HepG2 (cell line): ENCODE measurements at places on chromosomes 16 and 17.
A peak's percentile ranks its signal among the peaks of the same experiment; 100 is the strongest.

DNA sequence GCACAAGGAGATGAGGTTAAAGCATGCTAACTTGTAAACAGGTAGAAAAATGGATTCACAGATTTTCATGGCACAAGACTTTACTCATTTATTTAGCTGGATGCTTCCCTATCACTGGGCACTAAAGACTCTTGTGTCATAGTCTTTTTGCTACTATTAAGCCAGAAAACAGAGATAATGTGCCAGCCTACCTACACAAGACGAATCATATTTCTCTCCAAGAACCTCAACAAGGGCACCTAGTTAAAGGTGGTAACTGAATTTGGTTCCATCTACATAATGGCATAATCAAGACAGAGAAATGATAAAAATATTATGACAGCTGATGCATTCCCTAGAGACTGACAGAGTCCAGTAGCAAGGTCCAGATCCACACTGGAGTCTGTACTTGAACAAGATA lies 3.8 kb downstream of the NACA2 start:
- no peak for DNase-seq
- H3K27me3 ChIP-seq: 0 out of 3 replicates have a peak, but pooled peaks cover under 1% of the 10 kb centered on the region
- no peak overlapping the region for H3K27ac ChIP-seq

DNA sequence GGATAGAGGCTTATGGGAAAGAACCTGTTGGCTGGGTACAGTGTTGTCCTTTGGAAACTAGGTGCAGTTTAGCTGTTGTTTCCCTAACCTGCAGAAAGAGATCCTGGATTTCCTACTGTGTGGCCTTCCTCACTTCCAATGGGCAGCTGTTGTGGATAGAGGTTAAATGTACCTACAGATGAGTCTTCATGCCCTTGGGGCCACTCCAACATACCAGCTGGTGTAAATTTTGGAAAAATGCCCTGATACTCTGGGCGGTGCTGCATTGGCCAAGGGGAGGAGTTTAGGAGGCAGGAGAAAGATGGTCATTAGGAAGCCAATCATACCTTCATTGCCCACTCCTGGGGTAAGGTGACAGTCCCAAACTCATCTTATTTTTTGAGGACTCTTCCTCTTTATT lies 70.2 kb downstream of the SNX11 start:
- DNase-seq: no peak
- peaks cover under 1% of the 10 kb centered on the region; the same call in 1 of the 2 replicates for H3K27me3 ChIP-seq
- no peak overlapping the region for H3K4me3 ChIP-seq
- H3K27ac ChIP-seq: no peak overlapping the region
- H3K36me3 ChIP-seq: no peaks in the 10 kb centered on the region

- H3K36me3 ChIP-seq: no peaks in the 10 kb centered on the region
- peaks cover 24% of the 10 kb centered on the region for H3K4me1 ChIP-seq
- H3K27ac ChIP-seq: no peak overlapping the region
- no peaks in the 10 kb centered on the region; the same call in 2 of the 3 replicates for H3K27me3 ChIP-seq
Observed at GRCh38 chr17:75909051-75909811, 4.5 kb upstream of the MRPL38 start.

GRCh38 chr17:14202388-14203166 lies 34.1 kb downstream of the CDRT15 start:
- peaks cover 20% of the 10 kb centered on the region for H3K36me3 ChIP-seq
- no peak for DNase-seq
- no peaks in the 10 kb centered on the region for H3K4me1 ChIP-seq
- no peak overlapping the region for H3K4me3 ChIP-seq
- no peak overlapping the region for H3K27ac ChIP-seq

- H3K27me3 ChIP-seq: peaks cover 6% of the 10 kb centered on the region; the same call in 1 of the 3 replicates
- no peaks in the 10 kb centered on the region for H3K4me1 ChIP-seq
- no peak overlapping the region for H3K4me3 ChIP-seq
- no peaks in the 10 kb centered on the region for H3K36me3 ChIP-seq
Observed at GRCh38 chr16:55398762-55399161, 74.8 kb downstream of the IRX6 start.

- peaks cover 18% of the 10 kb centered on the region for H3K36me3 ChIP-seq
- peak within 1 kb of the TSS; percentile 99 for H3K27ac ChIP-seq
- H3K4me1 ChIP-seq: peaks cover 51% of the 10 kb centered on the region
- H3K27me3 ChIP-seq: no peaks in the 10 kb centered on the region; the same call in 2 of the 3 replicates
- DNase-seq: peak; percentile 85
Observed at GRCh38 chr16:29678691-29679267, at the start of gene QPRT. TSS of gene QPRT (plus strand) at chr16:29679180. CDS start at chr16:29679198, 18 bp downstream.

DNA sequence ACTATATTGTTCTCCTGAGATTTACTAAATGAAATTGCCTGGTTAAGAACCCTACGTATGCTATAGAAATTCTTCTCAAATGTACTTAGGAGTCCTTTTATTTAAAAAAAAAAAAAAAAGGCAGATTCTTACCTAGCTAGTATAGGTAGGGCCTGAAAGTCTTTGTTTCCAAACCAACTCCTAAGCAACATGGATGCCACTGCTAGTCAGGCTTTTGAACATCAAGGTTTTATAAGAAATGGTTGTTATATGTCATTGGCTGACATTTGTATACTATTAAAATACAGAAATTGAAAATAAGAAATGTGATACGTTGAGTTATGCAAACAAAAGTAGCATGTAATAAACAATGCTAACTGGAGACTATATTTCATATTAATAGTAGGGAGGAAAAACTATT lies 1.2 kb downstream of the EVI2A start:
- H3K4me3 ChIP-seq: no peak overlapping the region
- H3K27me3 ChIP-seq: no peaks in the 10 kb centered on the region
- H3K27ac ChIP-seq: no peak overlapping the region
- no peaks in the 10 kb centered on the region for H3K4me1 ChIP-seq
- no peaks in the 10 kb centered on the region for H3K36me3 ChIP-seq
- no peak for DNase-seq

DNA sequence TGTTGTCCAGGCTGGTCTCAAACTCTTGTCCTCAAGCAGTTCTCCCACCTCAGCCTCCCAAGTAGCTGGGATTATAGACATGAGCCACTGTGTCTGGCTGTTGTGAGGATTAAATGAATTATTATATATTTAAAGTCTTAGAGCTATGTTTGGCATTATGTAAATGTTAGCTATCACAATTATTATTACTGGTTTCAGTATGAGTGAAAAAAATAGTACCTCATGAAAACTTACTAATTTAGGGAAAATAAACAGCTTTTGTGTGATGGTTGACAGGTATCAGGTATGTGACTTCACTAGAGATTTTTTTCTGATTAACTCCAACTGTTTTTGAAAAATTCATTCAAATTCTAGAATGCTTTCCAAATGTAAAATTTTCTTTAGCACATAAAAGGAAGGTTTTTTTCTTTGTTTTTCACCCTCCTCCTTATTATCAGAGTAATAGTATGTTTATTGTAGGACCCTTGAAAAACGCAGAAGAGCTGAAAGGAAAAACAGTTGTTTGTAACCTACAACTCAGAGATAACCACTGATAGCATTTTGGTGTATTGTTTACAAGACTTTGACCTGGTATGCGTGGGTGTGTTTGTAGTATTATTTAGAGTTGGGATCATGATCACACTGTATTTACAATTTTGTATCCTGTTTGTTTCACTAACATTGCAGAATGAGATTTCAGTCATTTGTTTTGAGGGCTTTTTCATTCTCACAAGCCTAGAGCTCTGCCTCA lies 13.2 kb downstream of the NLK start:
- H3K4me1 ChIP-seq: peaks cover 61% of the 10 kb centered on the region
- H3K27me3 ChIP-seq: no peaks in the 10 kb centered on the region
- no peak for DNase-seq
- H3K4me3 ChIP-seq: no peak overlapping the region

DNA sequence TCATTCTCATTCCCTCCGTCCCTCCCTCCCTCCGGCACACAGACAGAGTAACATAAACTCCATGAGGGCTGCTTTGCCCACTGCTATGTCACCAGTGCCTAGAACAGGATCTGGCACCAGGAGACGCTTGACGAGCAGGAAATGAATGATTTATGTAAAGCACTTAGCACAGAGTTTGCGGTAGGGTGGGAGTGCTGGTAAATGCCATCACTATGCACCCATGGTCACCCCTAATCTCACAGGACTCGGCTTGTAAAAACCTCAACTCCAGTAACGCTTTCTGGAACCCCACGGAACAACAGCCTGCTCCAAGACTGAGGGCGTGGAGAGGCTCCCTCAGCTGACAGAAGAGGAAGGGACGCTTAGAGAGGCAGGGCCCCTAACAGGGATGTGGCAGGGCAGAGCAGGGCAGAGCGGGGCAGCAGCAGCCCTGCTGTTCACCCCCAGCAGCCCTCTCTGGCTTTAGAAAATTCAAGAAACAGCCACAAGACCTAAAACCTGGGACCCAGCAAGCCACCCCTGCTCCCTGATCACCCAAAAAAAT lies 156.9 kb downstream of the C16orf78 start:
- no peak overlapping the region for H3K27ac ChIP-seq
- H3K36me3 ChIP-seq: no peaks in the 10 kb centered on the region
- H3K4me1 ChIP-seq: no peaks in the 10 kb centered on the region
- no peak for DNase-seq

GRCh38 chr17:68127914-68128313 lies 92.4 kb downstream of the KPNA2 start:
- H3K36me3 ChIP-seq: peaks cover 11% of the 10 kb centered on the region
- H3K4me1 ChIP-seq: 0 out of 2 replicates have a peak, but pooled peaks cover 7% of the 10 kb centered on the region
- H3K27me3 ChIP-seq: no peaks in the 10 kb centered on the region

DNA sequence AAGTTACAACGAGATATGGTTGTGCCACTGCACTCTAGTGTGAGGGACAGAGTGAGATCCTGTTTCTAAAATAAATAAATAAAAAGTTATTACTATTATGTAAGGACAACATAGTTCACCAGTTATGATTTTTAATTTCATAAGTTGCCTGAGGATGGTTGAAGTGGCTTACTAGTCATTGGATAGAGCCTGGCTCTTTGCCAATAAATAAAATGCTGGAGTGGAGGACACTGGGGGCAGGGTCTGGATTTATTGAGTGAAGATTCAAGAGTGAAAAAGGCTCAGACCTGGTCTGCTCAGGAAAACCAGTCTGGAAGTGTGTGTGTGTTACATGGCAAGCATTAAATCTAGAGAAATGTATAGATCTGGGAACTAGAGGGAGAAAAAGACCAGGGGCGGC lies 2.1 kb downstream of the STARD3 start:
- H3K27ac ChIP-seq: no peak overlapping the region
- H3K36me3 ChIP-seq: no peaks in the 10 kb centered on the region; the same call in 2 of the 3 replicates
- H3K27me3 ChIP-seq: no peaks in the 10 kb centered on the region
- peaks cover 72% of the 10 kb centered on the region for H3K4me1 ChIP-seq
- no peak overlapping the region for H3K4me3 ChIP-seq
- no peak for DNase-seq

DNA sequence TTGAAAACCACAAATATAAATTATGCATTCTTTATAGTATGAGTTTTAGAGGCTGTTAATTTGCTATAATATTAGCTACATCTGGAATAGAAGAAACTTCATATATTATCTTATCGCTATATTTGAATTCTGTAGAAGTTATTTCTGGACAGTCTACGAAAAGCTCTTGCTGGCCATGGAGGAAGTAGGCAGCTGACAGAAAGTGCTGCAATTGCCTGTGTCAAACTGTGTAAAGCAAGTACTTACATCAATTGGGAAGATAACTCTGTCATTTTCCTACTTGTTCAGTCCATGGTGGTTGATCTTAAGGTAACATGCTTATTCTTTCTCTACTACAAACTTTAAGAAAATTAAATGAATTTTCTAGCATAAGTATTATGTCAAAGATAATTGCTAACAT lies 96.8 kb downstream of the OMG start:
- no peak overlapping the region for H3K4me3 ChIP-seq
- no peak overlapping the region for H3K27ac ChIP-seq
- H3K4me1 ChIP-seq: no peaks in the 10 kb centered on the region
- DNase-seq: no peak

DNA sequence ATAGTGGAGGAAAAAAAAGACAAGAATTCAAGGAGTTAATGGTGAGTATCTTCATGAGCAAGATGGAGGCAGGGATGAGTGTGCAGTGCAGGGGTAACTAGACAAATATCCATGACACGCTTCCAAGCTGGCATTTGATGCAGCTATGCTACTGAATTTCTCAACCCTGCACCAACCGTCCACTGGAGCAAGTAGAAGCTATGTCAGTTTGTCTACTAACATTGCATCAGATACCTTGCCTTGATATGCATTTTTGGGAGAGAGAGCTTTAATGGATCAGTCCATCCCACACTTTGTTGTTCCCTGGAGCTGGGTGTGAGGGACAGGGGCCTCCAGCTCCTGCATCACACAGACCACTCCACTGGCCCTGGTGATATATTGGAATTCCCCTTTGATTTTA lies 16.4 kb downstream of the CCL11 start:
- H3K4me1 ChIP-seq: no peaks in the 10 kb centered on the region
- DNase-seq: no peak
- no peak overlapping the region for H3K4me3 ChIP-seq
- H3K27ac ChIP-seq: no peak overlapping the region

DNA sequence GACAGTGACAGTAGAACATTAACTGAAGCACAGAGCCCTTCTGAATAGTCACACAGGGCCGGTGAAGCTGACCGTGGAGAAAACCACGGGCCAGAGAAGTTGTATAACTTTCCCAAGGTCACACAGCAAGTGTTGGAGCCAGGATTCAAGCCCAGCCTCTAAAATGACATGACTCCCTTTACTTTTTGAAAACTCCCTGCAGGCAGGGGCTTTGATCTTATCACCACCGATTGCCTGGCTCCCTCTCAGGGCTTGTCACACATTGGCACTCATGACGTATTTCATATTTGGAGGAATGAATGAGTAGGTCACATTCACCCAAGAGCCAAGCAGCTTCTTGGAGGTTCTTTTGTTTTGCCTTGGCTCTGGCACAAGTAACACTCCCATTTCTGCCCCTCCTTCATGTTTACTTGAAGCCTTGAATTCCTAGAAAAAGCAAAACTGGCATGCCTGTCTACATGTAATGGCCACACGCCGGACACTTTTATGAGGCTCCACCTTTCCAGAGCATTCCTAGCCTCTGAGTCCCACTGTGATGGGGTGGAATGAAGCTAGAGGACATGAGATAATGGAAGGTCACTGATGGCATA lies 13.3 kb upstream of the RBBP6 start:
- H3K27ac ChIP-seq: no peak overlapping the region
- H3K27me3 ChIP-seq: no peaks in the 10 kb centered on the region
- H3K4me1 ChIP-seq: peaks cover 33% of the 10 kb centered on the region
- no peaks in the 10 kb centered on the region for H3K36me3 ChIP-seq

GRCh38 chr16:85625053-85625452 lies 11.9 kb downstream of the GSE1 start:
- peaks cover 17% of the 10 kb centered on the region for H3K36me3 ChIP-seq
- no peak overlapping the region for H3K27ac ChIP-seq
- no peaks in the 10 kb centered on the region for H3K27me3 ChIP-seq
- H3K4me3 ChIP-seq: no peak overlapping the region
- H3K4me1 ChIP-seq: peaks cover 44% of the 10 kb centered on the region
- DNase-seq: no peak

GRCh38 chr17:10460062-10460461 lies 9.3 kb downstream of the MYH4 start:
- H3K27ac ChIP-seq: no peak overlapping the region
- H3K4me1 ChIP-seq: peaks cover 17% of the 10 kb centered on the region
- peaks cover 12% of the 10 kb centered on the region; the same call in 1 of the 3 replicates for H3K27me3 ChIP-seq
- no peaks in the 10 kb centered on the region for H3K36me3 ChIP-seq

DNA sequence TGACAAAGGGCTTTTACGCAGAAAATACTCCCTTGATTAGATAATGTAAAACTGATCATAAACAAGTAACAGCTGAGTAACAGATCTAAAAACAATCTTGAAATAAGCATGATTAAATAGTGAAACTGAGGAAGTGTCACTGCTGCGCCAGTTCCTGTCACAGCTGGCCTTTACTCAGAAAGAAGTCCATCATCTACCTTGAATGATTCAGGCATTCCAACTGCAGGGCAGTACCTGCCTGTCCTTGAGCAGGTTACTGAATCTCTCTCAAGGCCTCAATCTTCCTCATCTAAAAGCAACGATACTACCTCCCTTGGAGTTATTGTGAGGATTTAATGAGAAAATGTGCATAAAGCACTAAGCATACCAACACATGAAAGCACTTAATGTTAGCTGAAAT lies 12.7 kb downstream of the PHLPP2 start:
- no peak for DNase-seq
- peaks cover 13% of the 10 kb centered on the region; the same call in 2 of the 3 replicates for H3K36me3 ChIP-seq
- no peaks in the 10 kb centered on the region for H3K27me3 ChIP-seq
- no peak overlapping the region for H3K4me3 ChIP-seq
